ENCODE measurements at places on chromosomes 16 and 17. TPM values are rescaled to one million over a fixed set of nuclear protein-coding genes. Genes with fewer than 3 reads are reported as not detected.

DNA sequence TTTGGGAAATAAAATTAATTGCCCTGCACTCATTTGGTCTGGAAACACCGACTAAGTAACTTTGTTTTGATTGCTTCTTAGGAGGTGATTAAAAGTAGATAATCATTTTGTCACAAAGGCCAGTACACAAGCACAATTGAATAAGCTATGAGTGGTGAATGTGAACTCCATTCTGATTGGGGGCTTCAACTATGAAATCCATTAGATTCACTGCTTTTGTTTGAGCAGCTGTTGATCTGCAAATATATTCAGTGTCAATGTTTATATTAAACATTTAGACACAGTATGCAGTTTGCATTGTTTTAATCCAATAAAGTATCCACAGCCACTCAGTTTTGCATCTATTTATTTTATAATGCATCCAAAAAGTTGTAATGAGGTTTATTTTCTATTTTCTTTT, 817.5 kb downstream of the CDH11 start:
- DNase-seq: no peak

GRCh38 chr17:6427279-6427781, 7.6 kb downstream of the AIPL1 start:
- DNase-seq: no peak

DNA sequence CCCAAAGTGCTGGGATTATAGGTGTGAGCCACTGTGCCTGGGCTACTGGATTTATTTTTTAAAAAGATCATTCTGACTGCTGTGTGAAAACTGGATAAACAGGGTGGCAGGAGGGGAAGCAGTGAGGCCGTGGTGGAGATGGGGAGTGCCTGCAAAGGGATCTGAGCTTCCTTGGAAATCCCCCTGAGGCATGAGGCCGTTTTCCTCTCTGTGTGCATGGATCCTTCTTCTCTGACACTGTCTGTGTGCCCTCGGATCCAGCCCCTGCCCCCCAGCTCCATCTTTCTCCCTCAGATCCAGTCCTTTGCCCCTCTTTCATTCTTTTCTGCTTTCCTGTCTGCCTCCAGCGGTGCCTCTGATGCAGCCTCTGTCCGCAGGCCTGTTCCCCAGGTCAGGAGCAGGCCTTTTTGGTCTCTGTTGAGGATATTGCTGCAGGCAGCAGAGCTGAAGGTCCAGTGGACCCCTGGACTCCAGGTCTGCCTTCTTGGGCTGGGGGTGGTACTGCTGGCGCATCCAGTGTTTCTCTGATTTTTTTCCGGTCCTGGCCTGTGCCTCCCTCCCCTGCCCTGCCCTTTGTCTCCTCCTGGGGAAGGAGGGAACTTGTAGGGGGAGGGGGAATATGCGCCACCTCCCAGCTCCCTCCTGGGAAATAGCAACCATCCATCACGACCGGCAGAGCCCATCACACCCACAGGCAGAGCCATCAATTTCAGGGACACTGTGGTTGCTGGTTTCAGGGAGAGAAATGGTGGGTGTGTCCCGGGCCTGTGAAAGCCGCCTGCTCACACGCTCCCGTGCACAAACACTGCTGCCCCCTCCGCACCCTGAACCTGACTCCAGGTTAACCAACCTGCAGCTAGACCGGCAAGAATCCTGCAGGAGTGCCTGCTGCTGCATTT, 17.0 kb downstream of the MGAT5B start:
- no peak for DNase-seq

- DNase-seq: no peak
These were observed 4.0 kb downstream of the PYY start for GRCh38 chr17:43949781-43950180.

CDIP1 gene
- total RNA-seq: 9.5 TPM

ZNF624 gene
- 5.8 TPM for total RNA-seq

All from bronchial epithelial cell (primary cell).